ENCODE measurements at places on chromosomes 1 and 21. TPM values are rescaled to one million over a fixed set of nuclear protein-coding genes. Genes with fewer than 3 reads are reported as not detected.
A peak's percentile ranks its signal among the peaks of the same experiment; 100 is the strongest.

GRCh38 chr1:114458237-114458777 is 52.7 kb downstream of the TRIM33 start:
- DNase-seq, result peak; percentile 81

- DNase-seq, result no peak
Measured at GRCh38 chr1:221693087-221693486, 48.8 kb downstream of the DUSP10 start.

TAS1R3 gene
- total RNA-seq, result 0.09 TPM

CR1L gene
- total RNA-seq, result not detected

GRCh38 chr1:45686288-45687013 is at the start of gene GPBP1L1:
Gene GPBP1L1, minus strand, starts transcription at chr1:45686533. Its CDS starts 27,446 bp downstream, at chr1:45659087.
- peak; percentile 97 for DNase-seq

- DNase-seq, result no peak
Measured at GRCh38 chr1:156742017-156742416, 1.1 kb upstream of the MRPL24 start.

POU3F1 gene
- not detected for total RNA-seq

SLC44A5 gene
- total RNA-seq, result not detected

DNA sequence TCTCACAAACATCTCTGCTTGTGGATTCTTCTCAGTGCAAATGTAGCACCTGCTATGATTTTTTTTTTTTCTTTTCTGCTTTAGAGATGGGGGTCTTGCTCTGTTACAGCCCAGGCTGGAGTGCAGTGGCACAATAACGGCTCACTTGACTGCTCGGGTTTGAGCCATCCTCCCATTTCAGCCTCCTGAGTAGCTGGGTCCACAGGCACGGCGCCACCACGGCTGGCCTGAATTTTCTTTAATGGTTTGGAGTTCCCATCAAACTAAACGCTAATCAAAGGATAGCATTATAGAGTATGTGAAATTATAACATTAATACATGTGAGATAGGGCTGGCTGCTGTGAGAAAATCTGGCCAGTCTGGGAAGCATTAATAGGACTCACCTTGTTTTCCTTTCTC is 7.2 kb upstream of the PTGER3 start:
- DNase-seq, result no peak

OR6N1 gene
- total RNA-seq, result 0.16 TPM

C1QC gene
- not detected for total RNA-seq

SLAMF8 gene
- total RNA-seq, result not detected

GRCh38 chr1:198449261-198449660 is 91.2 kb downstream of the ATP6V1G3 start:
- no peak for DNase-seq

RIPPLY3 gene
- not detected for total RNA-seq

PARS2 gene
- total RNA-seq, result 3.8 TPM

TTC39A gene
- 0.25 TPM for total RNA-seq

GJA4 gene
- total RNA-seq, result not detected

GRCh38 chr1:115537415-115537814 is 104.4 kb upstream of the VANGL1 start:
- DNase-seq, result peak; percentile 16

DNA sequence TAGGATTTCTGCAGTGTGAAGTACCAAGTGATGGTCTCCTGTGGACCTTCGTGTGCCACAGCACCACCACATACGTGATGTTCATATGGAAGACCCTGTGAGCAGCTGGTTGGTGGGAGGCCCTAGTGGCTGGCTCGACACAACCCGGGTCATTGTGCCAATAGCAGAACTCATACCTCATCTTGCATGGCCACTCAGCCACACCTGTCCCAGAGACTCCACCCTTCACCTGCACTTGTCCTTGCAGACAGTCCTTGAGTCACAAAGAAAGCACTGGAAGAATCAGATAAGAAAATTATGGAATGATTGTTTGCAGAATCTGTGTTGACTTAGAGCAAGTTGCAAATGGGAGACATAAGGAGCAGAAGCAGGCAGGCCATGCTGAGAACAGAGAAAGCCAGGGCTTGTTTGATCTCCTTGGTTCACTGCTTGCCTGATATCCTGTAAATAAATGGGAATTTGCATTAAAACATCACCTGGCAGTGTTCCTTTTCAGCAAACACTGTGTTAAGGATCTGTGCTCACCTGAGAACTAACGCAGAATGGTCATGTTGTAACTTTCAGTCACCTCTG is 307.7 kb downstream of the SIPA1L2 start:
- DNase-seq, result no peak

GRCh38 chr1:93807311-93807930 is 71.6 kb downstream of the DNTTIP2 start:
- DNase-seq, result peak; percentile 74

DNA sequence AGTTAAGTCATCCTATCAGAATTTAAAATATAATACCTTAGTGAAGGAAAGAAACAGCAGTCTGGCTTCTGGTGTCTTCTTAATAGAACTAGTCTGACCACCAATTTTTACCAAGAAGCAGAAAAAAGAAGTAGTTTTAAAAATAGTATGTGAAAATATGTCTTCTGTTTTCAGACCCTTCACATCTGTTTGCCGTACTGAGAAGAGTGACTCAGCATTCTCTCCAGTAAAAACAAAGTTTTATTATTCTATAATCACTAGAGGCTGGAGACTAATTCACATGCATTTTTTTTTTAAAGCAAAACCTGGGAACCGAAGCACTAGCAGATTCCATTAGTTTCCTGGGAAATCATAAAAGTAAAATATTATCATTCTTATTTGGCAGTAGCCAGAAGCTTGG is 163.8 kb downstream of the COL24A1 start:
- DNase-seq, result peak; percentile 64

GRCh38 chr1:180640531-180640949 is 8.7 kb downstream of the XPR1 start:
- no peak for DNase-seq
